Upper lobe of left lung (tissue), 6 donors: ENCODE measurements at places on chromosomes 12 and 14. TPM values are rescaled to one million over a fixed set of nuclear protein-coding genes. Genes with fewer than 3 reads are reported as not detected.

- no peak for DNase-seq
- H3K4me1 ChIP-seq: no peaks in the 10 kb centered on the region
- no peaks in the 10 kb centered on the region for H3K36me3 ChIP-seq
- H3K27ac ChIP-seq: no peak overlapping the region
- no peaks in the 10 kb centered on the region for H3K27me3 ChIP-seq
Measured at GRCh38 chr12:84727961-84728360, 184.6 kb downstream of the SLC6A15 start.

- no peak for DNase-seq
- no peaks in the 10 kb centered on the region for H3K4me1 ChIP-seq
- no peaks in the 10 kb centered on the region for H3K36me3 ChIP-seq
- H3K27ac ChIP-seq: no peak overlapping the region
Measured at GRCh38 chr14:71011479-71011878, 104.2 kb downstream of the PCNX1 start.

- no peaks in the 10 kb centered on the region for H3K27me3 ChIP-seq
- H3K4me3 ChIP-seq: no peak overlapping the region
- peaks cover 98% of the 10 kb centered on the region for H3K36me3 ChIP-seq
- no peak for DNase-seq
Measured at GRCh38 chr12:111798182-111798581, 31.4 kb downstream of the ALDH2 start.

- no peaks in the 10 kb centered on the region for H3K4me1 ChIP-seq
- no peak overlapping the region for H3K27ac ChIP-seq
- no peak overlapping the region for H3K4me3 ChIP-seq
- no peak for DNase-seq
- H3K27me3 ChIP-seq: no peaks in the 10 kb centered on the region
Measured at GRCh38 chr12:84732828-84733340, 179.7 kb downstream of the SLC6A15 start.

GRCh38 chr12:87836190-87836589 lies 193.0 kb downstream of the C12orf50 start:
- H3K36me3 ChIP-seq: no peaks in the 10 kb centered on the region
- no peaks in the 10 kb centered on the region for H3K4me1 ChIP-seq
- H3K4me3 ChIP-seq: no peak overlapping the region
- no peaks in the 10 kb centered on the region for H3K27me3 ChIP-seq
- no peak for DNase-seq

DNA sequence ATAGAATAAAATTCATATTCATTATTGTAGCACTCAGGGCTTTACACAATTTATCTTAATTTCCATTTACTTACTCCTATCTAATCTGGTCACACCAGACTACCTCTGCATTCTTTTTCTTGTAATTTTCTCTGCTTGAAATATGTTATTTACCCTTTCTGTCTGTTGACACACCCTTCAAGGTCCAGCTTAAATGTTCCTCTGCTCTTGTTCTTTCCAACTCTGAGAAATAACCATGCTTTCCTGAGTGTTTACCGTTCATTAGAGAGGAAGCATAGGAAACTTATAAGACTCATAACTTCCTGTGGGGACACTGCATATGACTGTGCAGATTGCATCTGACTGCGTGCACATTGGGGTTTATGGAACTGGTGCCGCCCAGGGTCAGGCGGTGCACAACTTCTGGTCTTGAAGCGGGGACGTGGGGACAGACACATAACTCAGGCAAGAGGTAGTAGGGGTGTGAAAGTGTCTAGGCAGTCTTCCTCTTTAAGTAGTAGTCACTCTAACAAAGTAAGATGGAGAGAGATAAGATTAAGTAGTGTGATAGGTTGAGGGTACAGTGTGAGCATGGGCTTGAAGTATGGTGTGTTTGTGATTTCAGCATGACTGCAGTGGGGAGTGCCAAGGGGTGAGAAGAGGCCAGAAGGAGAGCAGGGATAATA lies 42.6 kb upstream of the FOXJ2 start:
- DNase-seq: no peak
- H3K27me3 ChIP-seq: no peaks in the 10 kb centered on the region
- H3K36me3 ChIP-seq: no peaks in the 10 kb centered on the region

DNA sequence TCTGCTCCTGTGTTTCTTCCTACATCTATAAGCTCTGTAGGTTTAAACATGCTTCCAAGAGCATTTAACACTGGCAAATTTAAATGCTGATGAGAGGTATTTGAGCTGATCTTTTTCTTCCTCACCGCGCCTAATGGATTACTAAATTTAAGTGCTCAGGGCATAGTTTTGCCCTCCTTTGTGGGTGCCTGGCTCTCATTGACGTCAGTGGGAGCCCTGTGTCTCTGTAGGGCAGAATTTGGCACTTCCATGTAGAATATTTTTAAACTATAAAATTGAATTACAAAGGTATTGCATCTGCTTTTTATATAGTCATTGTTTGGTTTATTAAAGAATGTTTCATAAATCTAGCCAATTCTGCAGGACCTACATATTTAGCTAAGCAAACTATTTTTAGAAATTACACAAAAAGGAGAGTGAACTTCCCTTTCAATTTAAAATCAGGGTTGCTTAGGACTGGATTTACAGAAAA lies 444.8 kb downstream of the AEBP2 start:
- H3K4me3 ChIP-seq: no peak overlapping the region
- H3K27ac ChIP-seq: no peak overlapping the region
- H3K4me1 ChIP-seq: no peaks in the 10 kb centered on the region
- no peak for DNase-seq

- peaks cover under 1% of the 10 kb centered on the region for H3K27me3 ChIP-seq
- H3K4me1 ChIP-seq: peaks cover 21% of the 10 kb centered on the region
- no peak for DNase-seq
Measured at GRCh38 chr14:73231981-73232851, 5.1 kb upstream of the PAPLN start.

DNA sequence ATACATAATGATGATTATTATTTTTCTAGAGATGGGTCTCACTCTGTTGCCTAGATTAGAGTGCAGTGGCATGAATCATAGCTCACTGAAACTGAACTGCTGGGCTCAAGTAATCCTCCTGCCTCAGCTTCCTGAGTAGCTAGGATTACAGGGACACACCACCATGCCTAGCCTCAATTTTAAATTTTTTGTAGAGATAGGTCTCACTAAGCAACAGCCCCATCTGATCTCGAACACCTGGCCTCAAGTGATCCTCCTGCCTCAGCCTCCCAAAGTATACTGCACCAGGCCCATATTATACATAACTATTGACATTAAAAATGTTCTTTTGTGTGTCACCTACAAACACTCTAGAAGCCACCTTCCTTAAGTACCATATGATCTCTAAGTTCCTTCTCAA lies 3.4 kb downstream of the TXNRD1 start:
- H3K27ac ChIP-seq: peak overlapping the region; percentile 84
- DNase-seq: no peak
- peaks cover 29% of the 10 kb centered on the region for H3K4me1 ChIP-seq
- no peaks in the 10 kb centered on the region for H3K27me3 ChIP-seq

Gene ANG
- total RNA-seq: 47.4 TPM

Gene RDH16
- total RNA-seq: not detected

Gene FBRSL1
- 16.0 TPM for total RNA-seq
